RWPE1 (cell line): ENCODE measurements at places on chromosomes 12 and 14.

DNA sequence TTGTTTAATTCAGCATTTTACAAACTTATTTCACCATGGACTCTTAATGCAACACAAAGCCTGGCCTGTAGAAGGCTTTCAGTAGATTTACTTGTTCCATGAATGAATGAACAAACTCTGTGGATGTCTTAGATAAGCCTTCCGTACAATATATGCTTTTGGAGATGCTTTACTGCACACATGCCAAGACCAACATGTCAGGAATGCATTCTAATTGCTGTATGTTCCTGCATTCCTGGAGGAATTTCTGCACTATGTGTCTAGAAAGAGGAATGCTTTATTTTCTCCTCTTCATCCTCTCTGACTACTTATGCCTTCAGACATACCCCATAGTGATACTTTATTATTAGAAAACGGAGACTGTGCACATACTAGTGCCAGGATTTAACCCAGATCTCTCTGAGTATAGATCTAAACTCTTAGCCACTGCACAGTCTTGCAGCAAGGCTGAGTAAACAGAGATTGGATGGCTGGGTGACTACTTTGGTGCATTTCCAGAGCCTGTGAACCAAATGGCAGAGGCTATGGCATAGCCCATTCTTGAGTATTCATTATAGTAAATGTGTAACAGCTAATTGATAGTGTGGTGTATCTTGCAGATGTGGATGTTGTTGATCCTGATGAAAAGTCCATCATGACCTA lies 108.2 kb downstream of the SYNE2 start:
- DNase-seq, result no peak

- no peak for DNase-seq
Observed at GRCh38 chr12:65878540-65878939, 54.3 kb downstream of the HMGA2 start.

GRCh38 chr12:65923228-65923627 lies 98.9 kb downstream of the HMGA2 start:
- no peak for DNase-seq

GRCh38 chr12:94299846-94300245 lies 151.5 kb downstream of the PLXNC1 start:
- DNase-seq, result no peak

GRCh38 chr12:82981150-82981549 lies 294.4 kb downstream of the TMTC2 start:
- DNase-seq, result no peak

GRCh38 chr14:78335531-78335930 lies 165.4 kb downstream of the NRXN3 start:
- no peak for DNase-seq
